Foreskin keratinocyte (primary cell): ENCODE measurements at places on chromosomes 12 and 14.

DNA sequence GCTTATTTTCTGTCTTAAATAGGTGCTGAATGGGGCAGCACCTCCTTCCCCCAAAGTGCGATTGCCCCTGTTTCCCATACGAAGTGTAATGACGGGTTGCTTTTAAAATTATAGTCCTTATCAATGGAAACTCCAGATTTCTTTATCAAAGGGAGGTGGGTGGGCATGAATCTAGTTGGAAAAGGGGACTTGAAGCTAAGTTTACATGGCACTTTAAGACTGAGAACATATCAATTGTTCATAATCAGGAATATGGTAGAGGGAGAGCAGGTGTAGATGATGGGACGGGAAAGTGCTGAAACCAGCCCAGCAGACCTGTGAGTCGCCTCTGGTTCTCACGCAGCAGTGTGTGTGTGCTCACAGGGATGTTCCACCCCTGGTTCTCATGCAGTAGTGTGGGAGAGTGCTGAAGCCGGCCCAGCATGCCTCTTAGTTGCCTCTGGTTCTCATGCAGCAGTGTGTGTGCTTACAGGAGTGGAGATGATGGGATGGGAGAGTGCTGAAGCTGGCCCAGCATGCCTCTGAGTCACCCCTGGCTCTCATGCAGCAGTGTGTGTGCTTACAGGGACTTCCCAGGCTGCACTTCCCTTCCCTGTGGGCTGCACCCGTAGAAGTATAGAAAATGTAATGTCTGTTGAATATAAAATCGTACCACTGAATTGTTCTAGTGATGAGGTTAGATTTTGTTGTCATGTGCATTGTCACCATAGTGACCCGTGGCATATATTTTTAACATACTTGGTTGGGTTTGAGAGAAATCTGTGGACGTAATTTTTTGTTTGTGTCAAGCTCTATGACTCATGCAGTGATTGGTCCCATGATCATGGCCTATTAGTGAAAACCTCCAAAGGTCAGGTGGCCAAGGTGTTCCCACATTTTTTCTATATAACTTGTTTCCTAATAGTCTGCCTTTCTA lies 51.6 kb downstream of the GPATCH2L start:
- DNase-seq = peak; percentile 89

DNA sequence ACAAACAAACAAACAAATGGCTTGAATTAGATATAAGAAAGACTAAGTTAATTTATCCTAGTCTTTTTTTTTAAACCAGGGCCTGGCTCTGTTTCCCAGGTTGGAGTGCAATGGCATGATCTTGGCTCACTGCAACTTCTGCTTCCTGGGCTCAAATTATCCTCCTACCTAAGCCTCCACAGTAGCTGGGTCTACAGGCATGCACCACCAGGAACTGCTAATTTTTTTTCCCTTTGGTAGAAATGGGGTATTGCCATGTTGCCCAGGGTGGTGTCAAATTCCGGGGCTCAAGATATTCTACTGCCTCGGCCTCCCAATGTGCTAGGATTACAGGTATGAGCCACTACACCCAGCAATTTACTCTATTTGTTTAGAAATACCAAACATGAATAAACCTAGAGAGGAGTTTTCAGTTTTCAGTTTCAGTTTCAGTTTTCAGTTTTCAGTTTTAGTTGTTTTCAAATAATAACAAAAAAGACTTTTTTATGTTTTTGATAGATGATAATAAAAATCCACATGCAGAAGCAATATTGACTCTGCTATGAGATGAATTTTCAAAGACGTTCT lies 817.0 kb downstream of the FLRT2 start:
- no peak for DNase-seq

GRCh38 chr12:89574736-89575208 lies 48.9 kb upstream of the POC1B start:
- DNase-seq = no peak

DNA sequence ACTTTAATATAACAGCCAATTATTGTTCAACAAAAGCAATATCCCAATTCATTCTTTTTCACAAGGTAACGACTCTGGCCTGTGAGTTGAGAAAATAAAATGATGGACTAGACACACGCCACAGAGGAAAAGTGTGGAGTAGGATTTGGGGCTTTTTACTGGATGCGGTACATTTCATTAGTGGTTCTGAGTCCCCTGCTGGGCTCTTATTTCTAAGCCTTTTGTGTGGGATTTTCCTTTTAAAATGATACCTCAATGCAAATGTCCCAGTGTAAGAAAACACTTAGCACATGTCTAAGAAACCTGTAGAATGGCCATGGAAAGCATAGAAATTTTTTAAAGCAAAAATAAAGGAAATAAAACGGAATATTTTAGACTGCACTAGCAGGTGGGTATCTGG lies 73.4 kb downstream of the C12orf42 start:
- no peak for DNase-seq

GRCh38 chr12:113082486-113083148 lies 26.1 kb downstream of the DTX1 start:
- DNase-seq = no peak

- DNase-seq = no peak
These were observed 71.6 kb downstream of the NT5DC3 start for GRCh38 chr12:103769240-103769945.

DNA sequence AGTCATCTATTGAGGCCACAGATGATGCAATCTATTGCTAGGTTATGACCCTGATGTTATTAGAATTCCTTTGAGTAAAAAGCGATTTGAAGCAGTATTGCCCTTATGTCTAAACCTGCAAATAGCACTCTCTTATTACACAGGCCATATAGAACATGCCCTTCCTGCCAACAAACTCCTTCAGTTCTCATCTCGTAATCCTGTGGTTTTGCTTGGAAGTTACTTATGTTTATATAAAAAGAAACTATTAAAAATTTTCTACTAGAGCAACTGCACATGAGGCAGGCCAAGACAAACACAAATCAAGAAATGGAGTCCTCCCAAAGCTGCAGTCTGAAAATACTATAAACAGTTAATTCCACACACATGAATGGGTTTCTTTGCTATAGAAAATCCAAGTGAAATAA lies 1200.2 kb downstream of the LRFN5 start:
- DNase-seq = peak; percentile 4

DNA sequence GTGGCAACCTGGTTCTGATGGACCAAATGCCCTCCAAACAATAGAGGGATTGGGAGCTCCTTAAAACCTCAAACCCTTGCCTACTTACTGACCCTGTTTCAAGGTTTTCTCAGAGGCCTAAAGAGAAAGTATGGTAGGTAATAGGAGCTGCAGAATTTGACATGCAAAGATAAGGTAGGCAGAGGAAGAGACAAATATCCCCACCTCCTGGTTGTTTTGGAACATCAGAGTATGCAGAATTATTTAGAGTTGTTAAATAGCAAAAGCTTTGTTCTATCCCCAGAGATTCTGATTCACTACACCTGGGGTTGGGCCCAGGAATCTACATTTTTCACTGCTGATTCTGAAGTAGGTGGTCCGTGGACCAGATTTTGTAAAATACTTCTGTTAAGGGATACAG lies 421.2 kb downstream of the SOX5 start:
- DNase-seq = no peak

DNA sequence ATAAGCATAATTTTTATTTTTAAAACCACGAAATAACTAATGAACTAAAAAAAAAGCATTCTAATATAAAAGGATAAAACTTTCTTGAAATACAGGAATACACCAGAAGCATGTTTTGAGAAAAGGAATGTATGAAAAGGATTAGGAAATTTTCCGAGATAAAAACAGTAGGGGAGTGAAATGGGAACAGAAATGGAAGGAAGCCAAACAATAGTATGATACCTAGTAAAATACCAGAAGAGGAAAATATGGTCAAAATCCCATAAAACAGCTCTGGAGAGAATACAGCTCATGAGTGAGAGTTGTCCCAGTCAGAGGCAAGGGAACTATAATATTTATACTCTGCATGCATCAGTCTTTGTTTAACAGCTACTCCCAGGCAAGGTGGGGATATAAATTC lies 1016.2 kb downstream of the SLC6A15 start:
- DNase-seq = no peak

GRCh38 chr12:66514581-66514980 lies 164.3 kb downstream of the GRIP1 start:
- DNase-seq = peak; percentile 35

DNA sequence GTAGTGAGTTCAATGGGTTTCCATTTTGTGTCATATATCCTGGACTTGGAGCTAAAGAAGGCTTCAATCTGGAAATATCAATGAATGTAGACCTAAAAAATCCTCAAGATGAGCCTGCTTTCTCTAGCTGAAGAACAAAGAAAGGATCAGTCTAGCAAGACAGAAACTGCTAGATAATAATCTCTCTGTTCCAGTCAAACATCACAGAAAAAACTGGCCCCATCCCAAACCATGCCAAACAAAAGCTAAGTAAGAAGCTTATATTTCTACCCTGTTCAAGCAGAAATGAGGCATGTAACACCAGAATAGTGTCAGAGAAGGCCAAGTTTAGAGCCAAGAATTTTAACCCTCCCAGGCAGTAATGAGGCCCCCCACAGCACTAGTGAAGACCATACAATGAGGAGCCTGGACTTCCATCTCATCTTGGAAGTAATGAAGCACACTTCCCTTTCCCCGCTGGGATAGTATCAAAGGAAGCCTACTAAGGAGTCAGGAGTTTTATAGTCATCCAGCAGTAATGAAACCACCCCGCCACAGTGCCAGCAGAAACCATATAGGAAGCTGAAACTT lies 95.8 kb downstream of the NELL2 start:
- no peak for DNase-seq

- no peak for DNase-seq
These were observed 921 bp upstream of the CEP83 start for GRCh38 chr12:94460616-94460959.

- no peak for DNase-seq
These were observed 7.8 kb upstream of the ADGRD1 start for GRCh38 chr12:130945786-130946492.

DNA sequence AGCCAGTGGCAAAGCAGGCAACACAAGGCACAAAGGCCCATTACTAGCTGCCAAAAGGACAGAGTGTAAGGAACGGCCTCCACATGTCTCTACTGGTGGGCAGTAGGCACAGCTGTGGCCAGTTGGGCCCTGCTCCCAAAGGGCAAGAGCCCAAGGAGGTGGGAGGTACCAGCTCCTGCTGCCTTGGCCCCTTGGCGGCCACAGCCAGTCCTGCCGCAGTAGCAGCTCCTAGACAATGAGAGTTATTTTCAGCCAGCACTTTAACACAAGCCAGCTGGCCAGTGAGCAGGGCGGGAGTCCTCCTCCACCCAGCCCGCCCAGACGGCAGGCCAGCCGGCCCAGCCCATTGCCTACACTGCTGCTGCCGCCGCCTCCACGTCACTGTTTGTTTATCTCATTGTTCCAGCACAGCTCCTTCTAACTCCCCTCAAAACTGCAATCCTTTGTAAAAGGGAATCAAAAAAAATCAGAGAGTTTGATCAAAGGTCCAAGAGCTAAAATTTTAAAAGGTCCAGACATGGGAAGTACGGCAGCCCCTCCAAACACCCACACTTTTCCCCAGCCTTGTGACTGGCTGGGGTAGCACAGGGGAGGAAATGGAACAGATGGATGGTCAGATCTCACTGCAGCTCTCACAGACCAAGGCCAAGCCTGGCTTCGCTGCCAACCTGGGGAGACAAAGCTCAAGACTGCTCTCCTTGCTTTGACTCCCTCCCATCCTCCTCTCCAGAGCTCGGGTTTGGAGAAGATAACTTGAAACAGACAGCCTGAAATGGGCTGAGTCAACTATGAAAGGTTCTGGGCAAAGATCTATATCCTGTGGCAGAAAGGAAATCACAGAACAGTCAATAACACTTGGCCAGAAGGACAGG lies 33.5 kb downstream of the FMNL3 start:
- DNase-seq = no peak
